ENCODE measurements at places on chromosomes 3 and 15. TPM values are rescaled to one million over a fixed set of nuclear protein-coding genes. Genes with fewer than 3 reads are reported as not detected.
A peak's percentile ranks its signal among the peaks of the same experiment; 100 is the strongest.

DNA sequence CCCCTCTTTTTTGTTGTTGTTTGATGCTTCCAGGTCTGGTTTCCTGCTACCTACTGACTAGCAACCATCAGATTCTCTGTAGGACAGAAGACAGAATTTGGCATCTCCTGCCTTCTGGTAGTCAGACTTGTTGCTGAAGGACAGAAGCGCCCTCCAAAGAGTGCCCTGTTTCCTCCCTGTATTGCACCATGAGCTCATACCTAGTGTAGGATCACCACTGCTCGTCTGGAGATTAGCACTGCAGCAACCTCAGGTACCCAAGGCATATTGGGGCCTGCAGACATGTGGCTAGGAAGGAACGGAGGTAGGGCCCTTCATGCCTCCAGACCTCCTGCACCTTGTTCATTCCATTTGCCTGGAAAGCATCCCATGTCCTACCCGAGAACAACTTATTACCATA is 78.1 kb downstream of the NPTN start:
- no peak for DNase-seq

- DNase-seq, result peak; percentile 48
Observed at GRCh38 chr3:196122021-196122687, 40.3 kb upstream of the TFRC start.

CP gene
- total RNA-seq, result 21.7 TPM

THSD4 gene
- total RNA-seq, result 9.1 TPM

HACD3 gene
- total RNA-seq, result 48.6 TPM

TRPC1 gene
- 58.0 TPM for total RNA-seq

All from umbilical cord (tissue), 2 donors.